NCI-H774 (cell line): ENCODE measurements at places on chromosomes 12 and 14.

DNA sequence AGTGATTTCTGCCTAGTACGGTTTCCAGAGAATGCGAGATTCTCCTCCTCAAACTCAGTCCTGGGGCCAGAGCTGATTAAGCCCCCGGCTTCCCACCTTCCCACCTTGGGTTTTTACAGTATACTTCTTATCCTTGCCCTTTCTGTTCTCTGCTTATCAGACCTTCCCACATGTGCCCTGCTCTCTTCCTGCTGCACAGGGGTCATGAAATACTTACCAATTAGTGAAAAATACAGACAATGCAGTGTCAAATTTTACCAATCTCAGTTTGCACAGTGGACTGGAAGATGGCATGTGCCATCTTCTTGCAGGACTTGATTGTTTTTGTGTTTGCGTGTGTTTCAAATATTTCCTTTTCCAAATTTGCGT, 14.7 kb downstream of the SUSD6 start:
- DNase-seq: no peak

GRCh38 chr12:89648211-89648930, 60.3 kb downstream of the ATP2B1 start:
- DNase-seq: no peak

GRCh38 chr12:25121916-25122315, 73.0 kb downstream of the DNAI7 start:
- DNase-seq: no peak

DNA sequence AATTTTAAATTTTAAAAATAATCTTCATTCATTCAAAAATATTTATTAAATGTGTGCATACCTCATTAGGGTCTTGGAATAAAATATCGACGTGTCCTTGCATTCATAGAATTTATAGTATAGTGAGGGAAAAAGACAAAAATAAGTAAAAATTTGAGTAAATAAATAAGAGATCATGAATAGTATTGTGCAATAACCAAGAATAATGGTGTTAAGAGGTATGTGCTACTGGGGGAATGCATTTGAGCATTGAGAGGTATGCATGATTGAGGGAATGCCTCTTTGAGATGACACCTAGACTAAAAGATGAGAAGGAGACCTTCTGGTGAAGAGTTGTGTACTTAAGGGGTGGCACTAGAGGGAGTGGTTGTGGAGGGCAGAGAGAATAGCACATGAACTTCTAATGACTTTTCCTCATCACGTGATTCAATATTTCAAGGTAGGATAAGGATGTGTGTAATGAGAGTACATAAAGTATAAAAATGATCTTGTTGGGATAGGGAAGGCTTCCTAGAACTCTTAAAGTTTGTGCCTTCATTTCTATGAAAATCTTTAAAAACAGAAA, 18.8 kb upstream of the CATSPERB start:
- no peak for DNase-seq

DNA sequence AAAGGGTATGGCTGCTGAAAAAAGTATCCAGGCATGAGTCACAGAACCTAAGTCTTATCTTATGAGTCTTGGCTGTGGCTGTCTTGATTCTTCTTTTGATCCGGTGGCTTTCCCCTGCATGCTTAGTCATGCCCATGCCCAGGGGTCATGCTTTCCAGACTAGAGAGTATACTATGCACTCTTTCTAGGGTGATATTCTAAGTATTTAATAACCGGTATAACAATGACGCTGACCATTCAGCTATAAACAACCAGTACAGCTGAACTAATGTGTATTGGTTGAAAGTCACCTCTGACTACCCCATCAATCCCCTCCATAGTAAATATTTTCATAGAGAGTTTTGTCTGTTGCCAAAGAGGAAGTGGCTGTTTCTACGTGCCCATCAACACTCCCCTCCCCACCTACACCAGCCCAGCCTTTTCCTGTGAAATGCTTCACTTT, 34.7 kb upstream of the NRXN3 start:
- no peak for DNase-seq

- no peak for DNase-seq
Observed at GRCh38 chr14:26526137-26526536, 71.7 kb downstream of the NOVA1 start.

DNA sequence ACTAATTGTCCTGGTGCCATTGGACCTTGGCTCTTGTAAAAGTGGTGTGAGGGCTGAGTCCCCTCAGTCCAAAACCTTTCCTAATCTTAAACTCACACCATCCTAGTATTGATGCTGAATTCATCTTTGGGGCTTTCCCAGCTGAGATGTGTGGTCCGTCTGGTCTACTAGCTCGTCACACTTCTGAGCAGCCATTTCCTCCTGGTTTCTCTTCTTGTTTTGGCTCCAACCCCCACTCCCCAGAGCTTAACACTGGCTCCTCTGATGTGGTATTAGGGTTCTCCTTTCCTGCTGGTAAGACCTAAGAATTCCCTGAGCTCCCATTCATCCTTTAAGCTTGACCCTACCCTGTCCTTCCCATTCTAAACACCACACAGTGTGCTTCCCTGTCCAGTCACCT, 900.6 kb downstream of the VRK1 start:
- no peak for DNase-seq

GRCh38 chr14:95289323-95290010, 30.2 kb downstream of the CLMN start:
- no peak for DNase-seq

DNA sequence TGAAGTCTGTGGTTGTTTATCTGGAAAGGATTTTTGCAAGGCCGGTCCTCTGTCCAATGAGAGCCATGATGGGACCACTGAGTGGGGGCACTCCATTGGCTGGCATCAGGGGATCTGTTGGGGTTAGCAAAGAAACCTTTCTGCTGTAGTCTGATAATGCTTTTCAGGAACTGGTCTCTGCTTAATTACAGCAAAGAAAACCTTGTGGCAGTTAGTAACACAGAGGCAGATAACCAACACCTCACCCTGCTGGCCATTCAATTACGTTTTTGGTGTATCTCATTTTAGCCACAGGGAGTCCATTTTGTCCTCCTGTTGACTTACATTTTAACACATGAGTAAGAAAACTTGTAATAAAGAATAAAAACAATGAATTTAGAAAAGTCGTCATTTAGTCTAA, 629.3 kb upstream of the MDGA2 start:
- DNase-seq: no peak

DNA sequence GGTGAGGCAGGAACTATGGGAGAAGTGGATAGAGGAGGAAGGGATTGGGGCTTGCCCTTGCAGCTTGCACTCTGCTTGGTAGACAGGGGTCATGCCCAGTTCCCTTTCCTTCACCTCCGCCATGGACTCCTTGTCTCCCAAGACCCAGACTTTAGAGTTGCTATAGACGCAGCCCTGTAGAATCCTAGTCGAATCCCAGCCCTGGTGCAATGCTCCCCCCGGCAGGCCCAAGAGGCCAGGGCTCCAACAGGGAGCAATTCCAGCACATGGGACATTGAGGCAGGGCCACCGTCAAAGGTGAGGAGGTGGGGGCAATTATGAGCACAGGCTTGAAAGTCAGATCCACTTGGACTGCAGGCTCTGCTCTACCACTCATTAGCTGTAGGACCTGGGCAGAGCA, 29.5 kb upstream of the BCDIN3D start:
- DNase-seq: no peak

- DNase-seq: no peak
Observed at GRCh38 chr12:12436831-12437345, 80.0 kb downstream of the BORCS5 start.

DNA sequence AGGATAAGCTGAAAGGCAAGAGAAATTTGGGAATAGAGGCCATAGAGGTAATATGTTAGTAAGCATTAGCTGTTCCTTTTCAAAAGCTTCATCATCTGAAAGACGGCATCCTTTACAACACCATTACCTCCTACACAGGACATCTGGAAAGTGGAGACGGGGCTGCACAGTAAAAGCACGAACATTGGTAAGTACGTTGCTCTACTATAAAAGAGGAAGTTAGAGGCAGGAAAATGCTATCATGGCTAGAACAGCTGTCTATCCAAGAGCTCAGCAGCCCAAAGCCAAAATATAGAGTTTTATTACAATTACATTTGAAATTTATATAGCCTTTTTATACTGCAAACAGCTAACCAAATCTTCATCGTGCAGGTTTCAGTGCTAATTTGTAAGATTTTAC, 172.3 kb upstream of the GRIP1 start:
- DNase-seq: no peak

DNA sequence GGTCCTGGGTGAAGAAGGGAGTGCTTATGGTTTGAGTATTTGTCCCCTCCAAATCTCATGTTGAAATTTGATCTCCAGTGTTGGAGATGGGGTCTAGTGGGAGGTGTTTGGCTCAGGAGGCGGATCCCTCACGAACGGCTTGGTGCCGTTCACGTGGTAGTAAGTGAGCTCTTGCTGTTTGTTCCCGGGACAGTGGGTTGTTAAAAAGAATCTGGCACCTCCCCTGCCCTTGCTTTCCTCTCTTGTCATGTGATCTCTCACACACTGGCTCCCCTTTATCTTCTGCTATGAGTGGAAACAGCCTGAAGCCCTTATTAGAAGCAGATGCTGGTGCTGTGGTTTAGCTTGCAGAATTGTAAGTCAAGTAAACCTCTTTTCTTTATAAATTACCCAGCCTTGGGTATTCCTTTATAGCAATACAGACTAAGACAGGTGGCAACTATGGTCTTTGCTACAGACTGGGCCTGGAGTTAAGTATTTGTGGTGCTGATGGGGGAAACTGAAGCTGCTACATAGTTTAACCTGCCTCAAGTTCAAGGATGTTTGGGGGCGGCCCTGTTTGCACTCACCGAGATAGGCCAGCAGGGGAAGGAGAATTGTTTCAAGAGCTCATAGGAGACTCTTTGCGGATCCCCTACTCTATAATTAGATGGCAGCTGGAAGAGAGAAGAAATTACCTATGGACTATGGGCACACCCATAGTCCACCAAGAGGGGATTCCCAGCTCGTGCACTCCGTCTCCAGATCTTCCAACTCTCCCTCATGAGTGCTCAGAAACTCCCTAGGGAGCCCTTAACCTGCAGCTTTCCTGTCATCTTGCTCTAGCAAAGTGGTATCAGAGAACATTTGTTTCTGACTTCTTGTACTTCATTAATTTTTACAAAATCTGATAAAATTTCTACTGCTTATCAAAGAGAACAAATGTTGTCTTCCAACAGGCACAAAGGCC, 164.6 kb downstream of the SLC15A5 start:
- no peak for DNase-seq
